ENCODE measurements at places on chromosomes 1 and 21.

DNA sequence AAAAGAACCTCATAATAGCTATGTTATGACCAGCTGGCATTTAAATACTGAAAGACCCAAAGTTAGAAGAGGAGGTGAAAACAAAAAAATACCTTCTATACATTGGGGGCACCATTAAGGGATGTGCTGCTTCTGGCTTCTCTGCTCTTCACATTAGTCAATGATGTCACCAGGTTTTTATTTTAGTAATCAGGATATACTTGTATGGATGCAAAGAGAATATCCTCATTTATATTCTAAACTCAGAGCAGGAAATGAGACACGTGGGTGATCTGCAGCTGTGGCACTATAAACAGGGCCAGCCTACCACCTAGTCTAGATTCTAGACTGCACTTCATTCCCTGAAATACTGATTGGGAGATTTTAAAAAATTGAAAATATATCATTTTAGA lies 51.2 kb downstream of the WLS start:
- no peak for DNase-seq

DNA sequence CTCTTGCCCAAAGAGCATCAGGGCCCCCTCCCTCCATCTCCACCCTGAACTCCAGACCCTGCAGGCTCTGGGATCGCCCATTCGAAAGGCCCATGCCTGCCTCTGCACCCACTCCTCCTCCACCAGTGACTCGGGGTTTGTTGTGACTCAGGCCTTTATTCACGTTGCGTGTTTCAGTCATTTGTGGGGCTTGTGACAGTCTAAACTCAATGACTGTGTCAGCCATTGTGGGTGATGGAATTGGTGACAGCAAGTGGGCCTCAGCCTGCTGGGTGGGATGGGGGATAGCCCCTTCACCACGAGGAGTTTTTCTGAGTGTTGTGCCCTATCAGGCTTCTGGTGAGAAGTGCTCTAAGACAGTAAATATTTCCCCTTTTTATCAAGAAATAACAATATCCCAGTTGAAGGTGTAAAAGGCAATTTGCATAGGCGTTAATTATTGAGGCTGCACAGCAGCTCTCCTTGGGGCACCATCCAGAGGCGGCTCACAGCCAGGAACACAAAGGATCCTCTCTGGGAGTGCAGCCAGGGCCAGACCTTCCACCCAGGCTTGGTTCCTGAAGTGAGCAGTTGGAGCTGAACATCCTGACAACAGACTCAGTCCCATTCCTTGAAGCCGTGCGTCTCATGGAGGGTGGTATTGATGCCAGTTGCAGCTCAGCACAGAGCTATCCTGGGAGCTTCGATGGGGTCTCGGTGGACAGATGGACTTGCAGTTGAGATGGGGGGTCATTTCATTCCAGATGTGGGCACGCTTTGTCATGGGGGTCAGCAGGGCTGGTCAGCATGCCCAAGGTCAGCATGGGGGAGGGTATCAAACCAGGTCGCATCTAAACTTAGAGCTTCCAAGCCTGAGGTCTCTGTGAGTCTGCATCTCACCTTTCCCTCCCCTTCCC lies 135.6 kb upstream of the CACNA1E start:
- DNase-seq = no peak

- no peak for DNase-seq
These were observed 88.0 kb upstream of the ZNF648 start for GRCh38 chr1:182149411-182149965.

DNA sequence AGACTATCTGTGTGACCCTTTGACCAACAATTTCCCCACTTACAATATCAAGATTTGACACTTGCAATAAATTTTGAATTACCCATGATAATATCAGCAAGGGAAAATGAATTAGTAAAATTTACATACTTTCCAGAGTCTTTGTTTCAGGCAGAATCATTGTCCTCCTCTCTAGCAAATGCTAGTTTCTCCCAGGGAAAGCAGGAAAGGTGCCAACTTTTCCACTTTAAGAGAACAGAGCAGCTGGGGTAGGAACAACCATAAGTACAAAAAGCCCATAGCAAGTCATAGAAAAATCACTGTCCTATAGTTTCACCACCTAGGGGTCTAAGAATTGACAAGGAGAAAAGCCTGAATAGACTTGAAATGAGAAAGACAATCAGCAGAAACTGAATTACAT lies 67.1 kb upstream of the GUCA2B start:
- DNase-seq = no peak

DNA sequence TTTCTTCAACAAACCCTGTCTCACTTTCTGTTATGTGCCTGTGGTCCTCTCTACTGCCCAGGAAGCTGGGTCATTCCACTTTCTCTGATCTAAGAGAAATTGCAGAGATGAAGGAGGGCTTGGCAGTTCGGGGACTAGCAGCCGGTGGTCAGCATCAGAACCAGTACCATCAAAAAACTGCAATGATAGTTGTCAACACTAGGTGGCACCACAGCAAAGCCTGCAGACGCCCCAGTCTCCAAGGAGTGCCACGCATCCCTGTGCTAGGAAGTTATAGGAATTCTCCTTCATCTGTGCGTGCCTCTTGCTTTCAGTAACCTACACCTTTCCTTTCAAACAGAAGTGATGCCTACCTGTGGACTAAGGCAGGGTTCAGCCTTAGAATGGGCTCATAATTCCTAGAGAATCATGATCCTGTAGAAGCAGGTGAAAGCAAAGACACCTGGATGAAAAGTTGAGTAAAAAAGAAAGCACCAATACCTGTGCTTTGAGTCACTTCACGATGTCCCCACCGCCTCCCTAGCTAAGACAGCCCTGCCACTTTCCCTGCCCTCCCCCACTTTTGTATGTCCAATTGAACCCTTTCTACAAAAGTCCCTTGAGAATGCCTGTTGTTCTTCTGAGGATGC lies 129.2 kb downstream of the ADAMTS1 start:
- peak; percentile 4 for DNase-seq

DNA sequence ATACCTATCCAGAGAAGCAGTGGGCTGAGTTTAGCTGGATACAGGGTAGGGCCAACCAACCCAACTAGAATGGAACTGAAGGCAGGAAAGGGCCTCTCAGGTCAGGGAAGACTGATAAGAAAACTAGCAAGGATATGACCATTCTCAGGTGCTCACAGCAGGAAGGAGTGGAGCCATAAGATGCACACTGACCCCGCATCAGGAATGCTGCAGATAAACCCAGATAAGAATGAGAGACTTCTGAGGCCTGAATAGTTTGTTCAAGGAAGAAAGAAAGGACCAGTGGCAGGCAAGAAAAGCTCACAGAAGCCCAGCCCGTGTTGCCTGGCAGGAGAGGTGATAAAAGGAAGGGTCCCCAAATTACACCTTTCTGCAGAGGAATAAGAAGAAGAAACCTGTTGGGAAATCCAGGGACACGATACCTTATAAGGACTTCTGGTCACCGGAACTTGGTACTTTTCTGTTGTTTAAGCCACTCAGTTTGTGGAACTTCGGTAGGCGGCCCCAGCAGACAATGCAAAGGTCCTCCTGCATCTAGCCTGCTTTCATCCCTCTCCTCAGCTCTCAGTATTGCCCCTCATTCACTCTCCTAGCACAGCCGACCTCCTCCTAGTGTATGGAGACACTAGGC lies 58.9 kb downstream of the ATP1A1 start:
- DNase-seq = no peak
